ENCODE measurements at places on chromosomes 13 and 19.

DNA sequence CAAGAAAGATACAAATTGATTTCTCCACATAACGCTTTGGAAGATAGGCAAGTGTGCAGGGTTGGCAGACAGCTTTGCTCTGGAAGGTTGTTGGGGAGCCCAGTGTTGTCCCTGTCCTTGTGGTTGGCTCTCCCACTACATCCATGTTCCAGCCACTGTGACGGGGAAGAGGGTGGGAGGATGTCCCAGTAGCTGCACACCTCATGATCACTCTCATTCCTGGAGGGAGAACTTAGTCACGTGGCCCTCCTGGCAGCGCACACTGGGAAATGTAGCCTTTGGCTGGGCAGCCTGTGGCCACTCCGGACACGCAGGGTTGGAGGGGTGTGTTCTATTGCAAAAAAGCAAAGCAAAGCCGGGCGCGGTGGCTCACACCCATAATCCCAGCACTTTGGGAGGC lies 9.9 kb downstream of the POLD1 start:
- DNase-seq: no peak

DNA sequence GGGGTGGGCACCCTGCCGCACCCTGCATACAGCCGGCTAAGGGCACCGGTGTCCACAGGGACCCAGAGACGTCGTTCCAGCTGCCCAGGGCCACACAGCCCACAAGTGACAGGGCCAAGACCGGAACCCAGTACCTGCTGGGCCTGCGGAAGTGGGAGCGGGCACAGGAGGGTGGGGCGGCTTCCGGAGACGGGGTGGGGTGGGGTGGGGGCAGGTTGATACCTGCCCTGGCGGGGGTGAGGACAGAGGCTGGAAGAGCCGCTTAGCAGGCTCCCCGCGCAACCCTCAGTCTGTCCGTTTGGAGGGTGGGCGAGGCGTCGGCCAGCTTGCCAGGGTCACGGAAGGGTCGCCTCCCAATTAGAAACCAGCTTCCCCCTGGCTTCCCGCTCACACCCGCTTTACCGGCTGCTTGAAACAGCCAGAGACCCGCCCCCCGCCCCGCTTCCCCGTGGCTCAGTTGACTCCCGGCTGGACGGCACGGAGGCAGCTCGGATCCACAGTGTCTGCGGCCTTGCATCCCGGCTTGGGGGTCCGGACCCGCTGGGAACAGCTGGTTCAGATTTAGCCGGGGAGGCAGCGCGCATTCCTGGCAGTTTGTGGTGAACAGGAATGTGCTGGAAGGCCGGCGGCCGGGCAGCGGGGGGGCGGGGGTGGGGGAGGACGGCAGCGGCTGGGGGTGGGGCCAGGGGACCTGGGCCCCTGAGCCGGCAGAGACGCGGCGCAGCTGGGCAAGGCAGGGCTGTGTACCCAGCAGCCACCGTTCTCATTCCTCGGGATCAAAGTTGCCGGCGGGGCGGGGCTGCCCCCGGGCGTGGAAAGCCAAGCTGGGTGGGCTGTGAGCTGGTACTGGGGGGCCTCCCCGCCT lies 1.9 kb downstream of the CNN2 start:
- DNase-seq: no peak

- no peak for DNase-seq
These were observed 8.8 kb downstream of the PRR36 start for GRCh38 chr19:7865262-7865911.

DNA sequence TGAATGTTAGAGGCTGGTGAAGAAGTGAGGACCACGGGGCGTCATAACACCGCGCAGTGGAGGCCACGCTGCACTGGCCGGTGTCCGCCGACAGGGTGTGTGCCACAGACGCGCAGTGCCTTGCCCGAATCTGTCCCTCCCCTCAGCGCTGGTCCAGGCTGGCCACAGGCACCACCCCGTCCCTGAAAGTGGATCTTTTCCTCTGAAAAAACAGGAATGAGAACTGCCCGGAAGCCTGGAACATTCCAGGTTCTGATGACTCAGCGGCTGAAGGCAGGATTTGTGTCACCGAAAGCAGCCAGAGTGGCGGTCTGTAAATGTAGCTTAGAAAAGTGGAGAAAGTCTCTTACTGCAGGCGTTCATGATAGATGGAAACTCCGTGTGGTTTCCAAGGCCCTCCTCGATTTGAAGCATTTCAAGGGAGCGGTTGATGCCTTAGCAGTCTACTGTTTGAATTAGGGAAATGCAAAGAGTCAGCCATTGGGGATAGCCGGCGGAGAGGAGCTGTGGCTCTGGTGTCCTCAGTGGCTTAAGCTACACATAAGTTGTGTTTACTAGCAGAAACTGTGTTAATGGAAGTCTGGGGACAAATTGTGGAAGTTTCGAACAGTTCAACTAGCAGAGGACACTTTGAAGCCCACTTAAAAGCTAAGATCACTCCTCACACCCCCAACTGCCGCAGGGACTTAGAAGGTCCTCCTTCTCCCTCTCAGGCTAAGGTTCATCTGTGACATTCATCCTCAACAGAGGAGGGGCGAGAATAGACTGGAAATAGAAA lies 70.8 kb downstream of the NUFIP1 start:
- DNase-seq: peak; percentile 45

DNA sequence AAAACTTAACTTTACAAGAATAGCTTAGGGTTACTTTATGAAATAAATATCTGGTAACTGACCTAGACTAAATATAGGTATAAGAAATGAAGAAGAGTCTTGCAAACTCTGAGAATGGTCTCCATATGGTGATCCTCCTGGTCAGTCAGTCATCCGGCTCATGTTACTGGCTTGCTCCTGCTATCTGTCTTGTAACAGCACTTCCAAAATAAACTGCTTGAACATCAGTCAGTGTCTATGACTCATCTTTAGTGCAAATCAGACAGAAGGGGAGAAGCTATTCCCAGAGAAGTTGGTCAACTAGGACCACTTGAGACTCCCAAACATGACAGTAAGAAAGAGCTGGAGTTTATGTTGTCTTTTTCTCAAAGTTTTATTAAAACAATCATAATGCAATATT lies 1550.9 kb downstream of the PCDH9 start:
- no peak for DNase-seq

DNA sequence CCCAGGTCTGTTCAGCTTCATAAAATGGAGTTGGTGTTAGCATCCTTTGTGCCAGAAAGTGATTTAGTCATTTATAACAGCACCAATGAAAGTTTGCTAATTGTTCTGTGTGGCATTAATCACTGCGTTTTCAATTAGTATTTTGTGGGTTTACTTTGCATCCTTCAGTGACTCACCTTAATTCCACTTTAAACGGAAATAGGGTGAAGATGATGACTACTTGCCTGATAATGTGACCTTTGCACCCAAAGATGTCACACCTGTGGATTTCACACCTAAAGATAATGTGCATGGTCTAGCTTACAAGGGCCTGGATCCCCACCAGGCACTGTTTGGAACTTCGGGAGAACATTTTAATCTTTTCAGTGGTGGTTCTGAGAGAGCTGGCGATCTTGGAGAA lies 15.0 kb downstream of the GPATCH1 start:
- DNase-seq: no peak

GRCh38 chr19:20278342-20278741 lies 111.3 kb downstream of the ZNF486 start:
- DNase-seq: no peak

- no peak for DNase-seq
These were observed 218.7 kb downstream of the POSTN start for GRCh38 chr13:37379841-37380240.

- no peak for DNase-seq
These were observed 14.8 kb downstream of the OPA3 start for GRCh38 chr19:45569619-45570421.

DNA sequence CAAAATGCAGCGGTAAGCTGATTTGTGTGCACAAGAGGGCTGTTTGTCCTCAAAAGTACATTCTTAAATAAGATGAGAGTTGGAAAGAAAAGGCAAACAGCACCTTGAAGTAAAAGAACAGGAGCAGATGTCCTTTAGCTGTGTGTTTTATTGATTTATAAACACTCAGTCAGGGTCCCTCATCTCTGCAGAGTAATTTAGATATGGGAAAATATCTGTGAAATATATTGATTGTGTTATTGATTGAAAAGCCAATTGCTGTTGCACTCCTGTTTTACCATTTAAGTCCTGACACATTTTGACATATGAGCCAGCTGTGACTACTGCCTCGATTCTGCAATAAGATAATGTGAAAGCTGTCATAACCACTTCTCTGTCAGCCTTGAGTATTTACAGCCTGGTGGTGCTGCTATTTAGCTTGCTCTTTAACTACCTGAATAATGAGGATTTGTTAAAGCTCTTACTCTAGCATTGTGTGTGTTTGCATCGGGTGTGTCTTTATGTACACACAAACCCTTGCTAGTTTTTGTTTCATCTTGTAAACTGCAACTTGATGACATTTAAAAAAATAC lies 550.1 kb downstream of the DACH1 start:
- no peak for DNase-seq

- DNase-seq: no peak
These were observed 545.2 kb downstream of the GPC6 start for GRCh38 chr13:93771782-93772181.

- DNase-seq: no peak
These were observed 22.2 kb upstream of the ERVV-1 start for GRCh38 chr19:52991484-52991883.

DNA sequence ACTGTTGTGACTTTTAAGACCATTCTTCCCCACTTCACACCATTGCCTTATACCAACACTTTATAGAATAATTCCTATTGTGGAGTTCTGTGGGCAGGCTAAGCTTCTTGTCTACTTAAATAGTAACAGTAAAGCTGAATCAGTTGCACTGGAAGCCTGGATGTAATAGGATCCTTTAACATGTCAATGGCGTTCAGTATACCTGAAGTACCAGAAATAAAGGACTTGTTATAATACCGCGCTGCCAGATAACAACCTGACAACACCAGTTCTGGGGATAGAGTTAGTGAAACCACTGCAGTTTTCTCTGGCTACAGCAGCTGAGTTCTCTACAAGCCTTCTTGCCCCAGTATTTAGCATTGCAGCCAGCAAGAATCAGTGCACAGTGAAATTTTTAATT lies 52.0 kb upstream of the TNFRSF19 start:
- DNase-seq: no peak

GRCh38 chr13:29476046-29476445 lies 119.4 kb downstream of the SLC7A1 start:
- DNase-seq: no peak

GRCh38 chr13:52319876-52320275 lies 86.1 kb downstream of the THSD1 start:
- DNase-seq: no peak

DNA sequence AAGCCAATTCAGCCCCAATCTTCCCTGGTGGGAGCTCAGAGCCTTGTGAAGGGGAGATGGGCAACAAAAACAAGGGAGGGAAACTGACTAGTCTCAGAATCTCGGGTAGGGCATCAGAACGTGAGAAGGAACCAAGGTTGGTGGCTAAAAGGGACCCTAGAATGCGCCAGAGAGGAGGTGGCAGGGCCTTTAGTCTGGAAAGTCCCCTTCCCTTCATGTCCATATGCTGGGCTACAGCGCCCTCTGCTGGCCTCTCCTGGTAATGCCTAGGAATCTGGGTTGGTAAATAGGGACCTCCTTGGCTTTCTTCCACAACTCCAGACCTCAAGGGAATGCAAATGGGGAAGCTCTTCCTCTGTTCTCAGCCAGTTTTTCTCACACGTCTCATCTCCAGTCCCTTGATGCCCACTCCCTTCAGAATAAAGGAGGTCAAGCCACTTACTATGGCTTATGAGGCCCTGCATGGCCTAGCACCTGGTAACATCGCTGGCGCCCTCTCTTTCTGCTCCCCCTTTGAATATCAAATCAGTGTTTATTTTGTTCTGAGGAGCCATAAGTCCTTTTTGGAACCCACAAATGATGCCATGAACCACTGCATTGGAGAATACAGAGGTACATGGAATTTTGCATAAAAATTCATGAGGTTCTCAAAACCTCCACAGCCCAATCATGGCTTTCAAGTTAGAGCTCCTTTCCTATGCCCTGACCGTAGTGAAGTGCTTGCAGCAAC lies 1.4 kb upstream of the CCDC97 start:
- DNase-seq: peak; percentile 88

DNA sequence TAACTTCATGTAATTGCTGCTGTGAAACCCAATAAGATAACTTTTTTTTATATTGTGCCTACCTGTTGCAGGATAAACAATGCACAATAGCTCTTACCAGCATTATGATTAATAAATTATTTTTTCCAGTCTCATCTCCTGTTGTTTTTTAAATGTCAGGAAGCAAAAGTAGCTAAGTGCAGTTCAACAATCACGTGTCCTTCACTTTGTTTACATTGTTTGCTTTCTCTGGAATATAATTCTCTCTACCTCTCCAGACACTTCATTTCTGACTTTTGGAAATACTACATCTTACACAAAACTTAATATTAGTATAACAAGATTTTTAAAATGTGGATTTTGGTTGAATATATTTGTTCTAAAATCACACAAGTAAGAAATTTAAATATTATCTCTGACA lies 1359.4 kb downstream of the SLITRK1 start:
- no peak for DNase-seq

- DNase-seq: peak; percentile 42
These were observed 4.5 kb downstream of the TPRX2 start for GRCh38 chr19:47863514-47863936.

DNA sequence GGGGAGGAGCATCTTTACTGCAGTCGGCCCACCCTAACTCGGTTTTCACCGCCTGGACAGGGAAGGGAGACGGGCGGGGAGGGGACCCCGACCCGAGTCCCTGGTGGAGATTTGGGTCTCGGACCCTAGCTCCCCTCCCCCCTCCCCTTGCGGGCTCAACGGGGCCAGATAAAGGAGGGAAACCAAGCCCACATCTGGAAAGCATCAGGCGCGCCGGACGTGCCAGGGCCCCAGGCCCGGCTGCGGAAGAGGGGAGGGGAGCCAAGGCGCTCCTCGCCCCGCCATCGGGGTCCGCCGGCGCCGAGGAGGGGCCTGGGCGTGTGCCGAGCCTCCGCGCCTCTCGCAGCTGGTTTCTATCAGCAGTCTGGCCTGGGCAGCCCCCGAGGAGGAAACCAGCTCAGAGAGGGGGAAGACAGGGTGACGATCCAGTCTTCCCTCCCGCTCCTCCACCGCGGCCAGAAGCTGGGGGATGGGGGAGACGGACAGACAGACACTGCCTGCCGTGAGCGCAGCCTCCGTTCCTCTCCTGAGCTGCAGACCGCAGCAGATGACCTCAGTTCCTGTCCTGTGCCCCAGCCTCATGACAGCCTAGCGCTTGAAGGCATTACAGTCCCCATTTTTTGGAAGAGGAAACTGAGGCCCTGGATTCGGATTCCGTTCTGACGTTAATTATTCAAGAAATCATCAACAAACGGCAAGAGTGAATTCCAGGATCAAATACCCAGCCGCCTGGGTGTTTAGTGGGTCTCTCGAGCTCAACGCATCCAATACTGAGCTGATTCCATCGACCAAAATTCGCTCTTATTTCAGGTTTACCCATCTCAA lies 3.6 kb upstream of the GNG8 start:
- DNase-seq: no peak

Data from NCI-H187 (cell line).